ENCODE measurements at places on chromosomes 2 and 18.

DNA sequence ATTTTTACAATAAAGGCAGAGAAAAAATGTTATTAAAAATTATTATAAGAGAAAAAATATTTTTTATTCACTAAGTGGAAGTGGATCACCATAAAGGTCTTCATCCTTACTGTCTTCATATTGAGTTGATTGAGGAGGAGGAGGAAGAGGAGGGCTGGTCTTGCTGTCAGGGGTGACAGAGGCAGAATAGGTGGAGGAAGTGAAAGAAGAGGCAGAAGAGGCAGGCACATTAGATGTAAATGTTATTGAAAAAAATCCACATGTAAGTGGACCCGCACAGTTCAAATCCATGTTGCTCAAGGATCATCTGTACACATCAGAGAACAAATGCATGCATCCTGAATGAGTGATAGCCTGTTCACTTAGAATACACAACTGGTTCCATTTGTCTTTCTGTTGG lies 6.4 kb upstream of the SPATS2L start:
- DNase-seq, result no peak

DNA sequence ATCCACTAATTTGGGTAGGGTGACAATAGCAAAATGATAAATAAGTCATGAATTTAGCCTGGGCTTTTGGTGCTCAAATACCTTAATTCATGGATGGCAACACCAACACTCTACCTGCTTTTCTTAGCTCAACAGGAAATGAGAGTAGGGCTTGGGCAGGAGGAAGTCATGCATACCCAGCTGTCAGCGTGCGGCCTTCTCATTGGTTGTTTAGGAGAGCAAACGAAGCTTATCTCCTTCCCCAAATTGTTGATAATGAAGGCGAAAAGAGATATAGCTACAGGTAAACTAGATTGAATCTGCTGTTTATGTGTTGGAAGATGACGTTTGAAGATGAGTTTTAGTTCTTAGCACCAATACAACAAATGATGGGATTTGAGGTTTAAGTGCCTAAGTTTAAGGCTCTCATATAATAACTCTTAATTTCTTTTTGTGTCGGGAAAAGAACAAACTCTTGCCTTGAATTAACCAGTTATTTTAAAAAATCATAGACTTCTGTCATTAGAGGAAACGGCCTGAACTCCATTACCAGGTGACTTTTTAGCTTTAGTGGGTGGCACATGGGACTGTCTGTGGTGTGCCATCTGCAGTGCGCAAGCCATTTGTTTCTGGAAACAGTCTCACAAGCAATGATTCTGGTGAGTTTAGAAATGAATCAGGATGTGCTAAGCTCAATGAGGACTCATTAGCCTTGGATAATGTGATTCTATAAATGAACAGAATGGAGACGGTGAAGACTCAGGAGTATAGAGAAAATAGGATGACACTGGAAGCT lies 19.8 kb downstream of the MAP4K4 start:
- no peak for DNase-seq

DNA sequence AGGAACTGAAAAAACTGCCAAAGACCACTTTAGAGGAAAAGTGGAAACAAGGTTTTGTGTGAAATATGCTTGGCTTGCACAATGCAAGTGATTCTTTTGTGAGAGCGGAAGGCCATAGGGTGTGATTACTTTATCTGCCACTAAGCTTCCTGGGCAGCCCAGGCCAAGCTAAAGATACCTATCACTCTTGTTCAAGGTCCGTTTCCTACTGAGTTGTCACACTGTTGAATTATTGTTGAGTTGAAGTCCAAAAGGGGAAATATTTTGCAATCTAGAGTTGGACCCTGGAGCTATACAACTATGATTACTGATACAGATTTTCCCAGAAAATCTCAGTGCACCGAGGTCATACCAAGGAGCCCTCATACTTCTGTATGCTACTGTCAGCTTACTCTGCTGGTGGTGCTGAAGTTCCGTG lies 72.7 kb upstream of the CTAGE1 start:
- DNase-seq, result no peak

GRCh38 chr2:187224989-187225388 lies 223.1 kb downstream of the CALCRL start:
- DNase-seq, result no peak

- DNase-seq, result no peak
These were observed 25.7 kb downstream of the PXDN start for GRCh38 chr2:1718339-1719220.

- no peak for DNase-seq
These were observed 27.2 kb upstream of the LANCL1 start for GRCh38 chr2:210503725-210504191.

- DNase-seq, result no peak
These were observed 16.0 kb downstream of the INSIG2 start for GRCh38 chr2:118103951-118104940.

Measured in D341Med (cell line).